ENCODE measurements at places on chromosomes 7 and 10.

DNA sequence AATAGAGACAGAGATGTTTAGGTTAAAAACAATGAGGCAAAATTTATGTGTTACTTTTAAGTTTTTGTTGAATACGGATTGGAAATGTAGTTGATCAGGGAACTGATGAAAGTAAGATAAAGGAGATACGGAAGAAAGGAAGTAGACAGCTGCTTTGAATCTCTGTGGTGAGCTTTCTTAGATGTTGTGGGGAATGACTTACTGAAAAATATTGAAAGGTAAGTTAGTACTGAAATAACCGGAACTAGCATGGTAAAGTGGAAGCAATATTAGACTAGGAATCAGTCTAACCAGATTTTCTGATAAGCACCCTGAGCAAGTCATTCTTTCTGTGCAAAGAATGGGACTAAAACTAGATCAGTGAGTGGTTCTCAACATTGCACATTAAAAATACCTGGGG lies 34.8 kb downstream of the LUC7L2 start:
- DNase-seq, result peak; percentile 13

GRCh38 chr7:73918926-73919693 lies 58.2 kb downstream of the TMEM270 start:
- DNase-seq, result no peak

GRCh38 chr10:124041675-124042445 lies 51.5 kb downstream of the CHST15 start:
- DNase-seq, result no peak

GRCh38 chr7:151568956-151569940 lies 49.6 kb upstream of the RHEB start:
- no peak for DNase-seq

DNA sequence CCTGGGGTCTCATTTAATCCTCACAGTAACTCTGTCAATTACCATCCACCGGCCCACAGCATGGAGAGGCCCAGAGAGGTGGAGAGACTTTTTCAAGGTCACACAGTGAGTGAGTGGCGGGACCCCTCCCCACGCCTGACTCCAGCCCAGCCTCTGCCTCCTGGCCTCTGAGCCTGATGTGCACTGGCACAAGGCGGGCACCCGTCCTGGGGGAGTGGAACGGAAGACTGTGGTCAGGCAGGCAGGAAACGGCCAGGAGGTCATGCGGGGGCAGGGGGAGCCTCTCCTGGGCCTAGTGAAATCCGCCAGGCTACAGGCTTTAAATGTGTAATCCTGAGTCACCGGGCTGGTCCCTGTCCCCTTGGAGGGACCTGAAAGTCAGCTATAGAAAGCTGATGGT lies 32.2 kb downstream of the ZCCHC24 start:
- DNase-seq, result no peak

DNA sequence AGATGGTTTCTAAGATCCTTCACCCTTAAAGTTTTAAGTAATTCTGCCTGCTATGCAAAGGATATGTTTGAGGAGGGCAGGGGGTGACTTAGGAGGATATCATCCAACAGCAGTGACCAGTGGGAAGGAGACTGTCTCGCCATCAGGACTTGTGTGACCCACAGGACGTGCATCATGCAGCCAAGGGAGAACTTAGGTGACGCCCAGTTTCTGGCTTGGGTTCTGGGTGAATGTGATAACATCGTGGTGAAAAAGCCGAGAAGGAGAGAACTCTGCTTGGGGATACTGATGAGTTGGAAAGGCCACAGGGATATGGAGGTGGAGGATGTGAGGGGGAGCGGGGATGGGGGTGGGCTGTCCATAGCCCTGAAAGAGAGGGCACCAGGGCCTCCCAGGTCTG lies 3.8 kb downstream of the WIPI2 start:
- DNase-seq, result no peak

GRCh38 chr7:85627791-85628586 lies 441.1 kb upstream of the SEMA3D start:
- no peak for DNase-seq

GRCh38 chr7:36677769-36678437 lies 46.4 kb downstream of the AOAH start:
- DNase-seq, result peak; percentile 29

GRCh38 chr7:50068850-50069551 lies 24.0 kb downstream of the ZPBP start:
- DNase-seq, result peak; percentile 39

- DNase-seq, result no peak
These were observed 43.3 kb downstream of the ZMIZ1 start for GRCh38 chr10:79111846-79112614.

DNA sequence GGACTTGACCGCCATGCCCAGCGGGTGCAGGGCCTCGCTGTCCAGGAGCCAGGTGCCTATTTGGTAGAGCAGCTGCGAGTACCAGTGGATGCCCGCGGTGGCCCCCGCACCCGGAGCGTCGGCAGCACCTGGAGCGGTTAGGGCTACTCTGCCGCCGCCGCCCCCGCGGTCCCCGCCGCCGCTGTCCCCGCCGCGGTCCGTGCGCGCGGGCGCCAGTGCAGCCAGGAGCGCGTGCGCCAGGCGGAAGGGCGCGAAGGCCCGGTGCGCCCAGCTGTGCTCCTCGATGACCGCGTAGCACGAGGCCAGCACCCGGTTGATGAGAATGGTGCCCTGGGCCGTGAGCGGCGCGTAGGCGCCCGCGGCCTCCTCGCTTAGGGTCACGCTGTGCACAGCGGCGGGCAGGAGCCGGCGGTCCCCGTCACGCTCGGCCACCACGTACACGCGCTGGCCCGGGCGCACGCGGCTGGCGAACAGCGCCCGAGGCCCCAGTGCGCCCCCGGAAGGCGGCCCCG lies 9.3 kb downstream of the SHH start:
- no peak for DNase-seq

DNA sequence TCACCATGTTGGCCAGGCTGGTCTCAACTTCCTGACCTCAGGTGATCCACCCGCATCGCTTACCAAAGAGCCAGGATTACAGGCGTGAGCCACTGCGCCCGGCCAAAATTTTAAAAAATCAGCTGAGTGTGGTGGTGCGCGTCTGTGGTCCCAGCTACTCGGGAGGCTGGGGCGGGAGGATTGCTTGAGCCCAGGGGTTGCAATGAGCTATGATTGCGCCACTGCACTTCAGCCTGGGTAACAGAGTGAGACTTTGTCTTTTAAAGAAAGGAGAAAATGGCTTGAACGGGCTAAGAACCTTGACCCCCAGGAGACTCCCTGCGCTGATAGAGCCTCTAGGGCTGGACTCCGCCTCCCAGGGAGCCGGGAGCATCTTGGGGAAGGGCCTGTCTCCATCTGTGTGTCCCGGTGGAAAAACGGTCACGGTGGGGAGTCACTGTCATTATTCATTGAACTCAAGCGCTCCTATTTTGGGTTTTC lies 760 bp upstream of the KCTD7 start:
- no peak for DNase-seq

- DNase-seq, result no peak
These were observed 5.8 kb downstream of the CHAT start for GRCh38 chr10:49619613-49620012.

GRCh38 chr7:29135846-29136245 lies 10.5 kb downstream of the CPVL start:
- DNase-seq, result peak; percentile 12

GRCh38 chr10:116147147-116147905 lies 125.7 kb downstream of the GFRA1 start:
- DNase-seq, result no peak

- no peak for DNase-seq
These were observed 191.3 kb upstream of the KLF14 start for GRCh38 chr7:130925136-130925794.

- DNase-seq, result no peak
These were observed 18.9 kb downstream of the CEP55 start for GRCh38 chr10:93515071-93516005.

GRCh38 chr10:99630433-99630832 lies 10.2 kb upstream of the SLC25A28 start:
- no peak for DNase-seq

DNA sequence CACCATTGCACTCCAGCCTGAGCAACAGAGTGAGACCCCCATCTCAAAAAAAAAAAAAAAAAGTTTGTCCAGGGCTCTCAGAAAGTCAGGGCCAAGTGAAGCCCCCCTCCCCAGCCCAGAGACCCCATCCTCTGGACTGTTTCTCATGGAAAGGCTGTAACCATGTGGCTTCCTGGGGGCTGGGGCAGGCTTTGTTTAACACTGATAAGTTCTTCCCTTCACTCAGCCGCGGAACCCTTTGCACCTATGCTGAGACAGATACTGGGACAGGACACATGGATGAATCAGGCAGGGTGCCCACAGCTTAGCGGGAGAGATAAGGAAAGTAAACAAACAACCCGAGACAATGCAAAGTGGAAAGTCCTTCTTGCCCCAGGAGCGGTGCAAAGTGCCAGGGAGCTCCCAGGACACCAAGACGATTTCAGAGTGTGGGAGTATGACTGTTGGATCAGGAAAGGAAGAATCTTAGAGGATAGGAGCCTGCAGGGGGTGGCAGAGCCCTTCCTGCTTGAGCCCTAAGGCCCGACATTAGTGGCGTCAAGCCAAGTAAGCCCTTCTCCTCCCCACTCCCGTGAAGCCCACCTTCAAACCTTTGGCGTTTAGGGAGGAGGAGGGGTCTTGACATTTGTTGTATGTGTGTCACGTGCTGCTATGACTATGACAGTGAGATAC lies 11.6 kb downstream of the MLXIPL start:
- no peak for DNase-seq

DNA sequence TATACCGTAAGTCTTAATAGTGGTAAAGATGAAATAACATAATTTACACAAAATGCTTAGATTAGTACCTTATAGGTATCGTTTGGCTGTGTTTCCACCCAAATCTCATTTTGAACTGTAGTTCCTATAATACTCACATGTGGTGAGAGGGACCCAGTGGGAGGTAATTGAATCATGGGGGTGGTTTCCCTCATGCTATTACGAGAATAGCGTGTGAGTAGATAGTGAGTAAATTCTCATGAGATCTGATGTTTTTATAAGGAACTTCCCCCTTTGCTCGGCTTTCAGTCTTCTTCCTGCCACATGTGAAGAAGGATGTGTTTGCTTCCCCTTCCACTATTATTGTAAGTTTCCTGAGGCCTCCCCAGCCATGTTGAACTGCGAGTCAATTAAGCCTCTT lies 426.3 kb upstream of the POT1 start:
- DNase-seq, result no peak

DNA sequence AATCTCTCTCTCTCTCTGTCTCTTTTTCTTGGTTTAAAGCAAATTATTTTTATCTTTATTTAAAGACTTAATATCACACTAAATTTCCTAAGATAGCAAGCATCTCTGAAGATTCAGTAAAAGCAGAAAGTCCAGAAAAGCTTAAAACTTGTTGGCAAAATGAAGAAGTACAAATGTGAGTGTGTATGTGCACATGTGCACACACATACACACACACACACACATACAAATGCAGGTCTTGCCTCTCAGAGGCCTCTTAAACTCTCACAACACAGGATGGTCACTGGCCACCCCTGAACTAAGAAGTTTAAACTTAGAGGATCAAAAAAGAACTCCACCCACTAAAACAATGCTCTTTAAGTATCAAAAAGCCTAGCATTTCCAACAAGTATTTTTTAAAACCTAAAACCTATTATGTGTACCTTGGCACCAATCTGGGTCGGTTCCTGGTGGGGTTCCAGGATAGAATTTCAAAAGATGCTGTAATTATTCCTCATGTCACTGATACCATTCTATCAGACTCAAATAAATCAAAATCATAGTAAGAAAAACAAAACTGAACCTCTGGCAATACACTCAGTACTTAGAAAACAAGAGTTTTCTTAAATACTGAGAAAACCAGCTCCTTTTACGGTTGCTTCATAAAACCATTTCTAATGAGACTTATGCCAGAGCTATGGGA lies 55.0 kb downstream of the SORBS1 start:
- no peak for DNase-seq

GRCh38 chr7:22386865-22387264 lies 29.9 kb upstream of the RAPGEF5 start:
- DNase-seq, result no peak

GRCh38 chr7:90613088-90613498 lies 17.0 kb downstream of the CDK14 start:
- DNase-seq, result no peak

DNA sequence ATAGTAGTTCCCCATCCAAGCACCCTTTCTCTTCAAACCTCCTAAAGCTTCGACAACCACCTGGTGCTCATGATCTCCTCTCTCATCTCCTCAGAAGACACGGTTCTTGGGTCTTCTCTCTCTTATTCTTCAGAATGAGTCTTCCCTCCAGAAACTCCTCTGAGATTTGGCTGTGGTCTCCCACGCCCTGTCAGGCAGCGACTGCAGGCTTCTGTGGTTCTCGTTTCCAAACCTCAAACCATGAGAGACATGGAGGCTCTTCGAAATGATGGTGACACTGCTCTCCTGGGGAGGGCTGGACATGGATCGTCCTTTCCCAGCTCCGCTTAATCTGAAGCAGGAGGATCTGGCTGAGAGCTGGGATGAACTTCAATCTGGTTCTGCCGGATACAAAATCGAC lies 78.6 kb upstream of the PITRM1 start:
- DNase-seq, result no peak

GRCh38 chr7:79461660-79462059 lies 8.2 kb upstream of the MAGI2 start:
- DNase-seq, result no peak

GRCh38 chr7:104962781-104963180 lies 51.2 kb upstream of the KMT2E start:
- no peak for DNase-seq

GRCh38 chr10:105949721-105950120 lies 1214.8 kb downstream of the SORCS1 start:
- DNase-seq, result no peak

DNA sequence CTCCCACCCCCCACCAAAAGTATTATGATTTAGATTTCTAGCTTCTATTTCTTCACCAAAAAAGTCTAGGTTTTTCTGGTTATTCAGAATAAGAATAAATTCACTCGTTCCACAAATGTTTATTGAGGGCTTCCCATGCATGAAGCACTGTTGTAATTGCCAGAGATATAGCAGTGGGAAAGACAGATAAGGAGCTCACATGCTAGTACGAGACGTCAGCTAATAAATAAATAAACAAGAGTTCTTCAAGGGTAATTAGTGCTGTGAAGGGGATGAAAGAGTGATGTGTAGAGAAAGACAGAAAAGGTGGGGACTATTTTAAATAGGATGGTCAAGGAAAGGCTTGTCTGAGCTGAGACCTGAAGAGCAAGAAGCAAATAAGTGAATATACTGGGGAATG lies 38.1 kb upstream of the SEPTIN7 start:
- no peak for DNase-seq

DNA sequence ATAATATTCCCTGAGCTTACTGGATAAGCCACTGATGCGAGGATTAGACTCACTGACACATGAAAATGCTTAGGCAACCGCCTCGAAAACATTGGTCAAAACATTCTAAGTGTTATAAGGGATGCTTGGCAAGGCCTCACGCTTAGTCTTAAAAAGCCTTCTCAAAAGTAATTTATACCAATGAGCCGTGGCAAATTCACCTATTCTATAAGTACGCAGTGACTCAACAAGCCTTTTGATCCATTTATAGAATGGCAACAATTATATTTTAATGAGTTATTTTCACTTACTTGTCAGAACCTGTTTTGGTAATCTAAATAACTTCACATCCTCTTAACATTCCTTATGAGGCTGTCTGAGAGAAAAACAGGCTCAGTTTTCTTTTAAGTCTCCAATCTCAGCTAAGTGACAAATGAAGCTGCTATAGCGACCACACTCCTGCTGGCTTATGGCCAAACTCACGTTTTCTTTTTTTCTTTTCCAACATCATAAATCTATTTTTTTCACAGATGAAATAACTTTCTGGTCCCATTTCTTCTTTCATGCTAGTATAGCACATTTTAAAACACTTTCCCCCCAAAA lies 121.2 kb upstream of the AFAP1L2 start:
- peak; percentile 56 for DNase-seq
